Placental epithelial cell (primary cell): ENCODE measurements at places on chromosomes 1 and 21. TPM values are rescaled to one million over a fixed set of nuclear protein-coding genes. Genes with fewer than 3 reads are reported as not detected.

The DIRAS3 gene
- total RNA-seq, result not detected in 2 replicates

The CHI3L1 gene
- total RNA-seq, result 0.54 and 0.79 TPM in 2 replicates

The CFHR1 gene
- total RNA-seq, result not detected in 2 replicates

The NEGR1 gene
- under 0.01 TPM in 2 replicates for total RNA-seq

The PPIAL4G gene
- total RNA-seq, result not detected in 2 replicates

The MASP2 gene
- not detected in 2 replicates for total RNA-seq

The TSPEAR gene
- not detected in 2 replicates for total RNA-seq

The KCNH1 gene
- total RNA-seq, result under 0.01 and 0.11 TPM in 2 replicates

The SLC45A1 gene
- 0.43 and 0.79 TPM in 2 replicates for total RNA-seq

The SLC1A7 gene
- total RNA-seq, result not detected in 2 replicates

The GUCA2A gene
- total RNA-seq, result not detected in 2 replicates

The CDCA8 gene
- total RNA-seq, result 2.7 and 7.9 TPM in 2 replicates

The LCE1D gene
- not detected in 2 replicates for total RNA-seq

The LRRC38 gene
- not detected in 2 replicates for total RNA-seq

The IFNAR2 gene
- total RNA-seq, result 2.4 and 3.9 TPM in 2 replicates

The FAM110D gene
- total RNA-seq, result not detected in 2 replicates

The TEDDM1 gene
- total RNA-seq, result not detected in 2 replicates

The PDZK1IP1 gene
- total RNA-seq, result not detected in 2 replicates

The CDK11A gene
- total RNA-seq, result 13.0 and 31.4 TPM in 2 replicates

The AADACL4 gene
- under 0.01 TPM in 1 of 2 replicates, not detected in the other for total RNA-seq

The PLPPR4 gene
- not detected in 2 replicates for total RNA-seq

The OR2G6 gene
- total RNA-seq, result 4.3 and 13.2 TPM in 2 replicates

The GPATCH4 gene
- total RNA-seq, result 5.9 and 18.8 TPM in 2 replicates

The MYOC gene
- total RNA-seq, result not detected in 2 replicates

The ASCL5 gene
- not detected in 2 replicates for total RNA-seq

The MFSD2A gene
- 0.39 and 3.6 TPM in 2 replicates for total RNA-seq

The OR10Z1 gene
- not detected in 2 replicates for total RNA-seq

The ABL2 gene
- 4.7 and 31.9 TPM in 2 replicates for total RNA-seq

The SLC6A17 gene
- under 0.01 TPM in 1 of 2 replicates, not detected in the other for total RNA-seq

The ALX3 gene
- not detected in 2 replicates for total RNA-seq

The PLXNA2 gene
- 5.1 and 11.0 TPM in 2 replicates for total RNA-seq

The PADI3 gene
- 0.11 TPM in 1 of 2 replicates, not detected in the other for total RNA-seq

The GJB5 gene
- 42.8 and 56.9 TPM in 2 replicates for total RNA-seq
